ENCODE measurements at places on chromosomes 1 and 21. TPM values are rescaled to one million over a fixed set of nuclear protein-coding genes. Genes with fewer than 3 reads are reported as not detected.

Gene FALEC
- total RNA-seq, result not detected

Gene BTG3
- total RNA-seq, result 40.8 TPM

Gene CD1E
- not detected for total RNA-seq

Gene MGST3
- 33.3 TPM for total RNA-seq

DNA sequence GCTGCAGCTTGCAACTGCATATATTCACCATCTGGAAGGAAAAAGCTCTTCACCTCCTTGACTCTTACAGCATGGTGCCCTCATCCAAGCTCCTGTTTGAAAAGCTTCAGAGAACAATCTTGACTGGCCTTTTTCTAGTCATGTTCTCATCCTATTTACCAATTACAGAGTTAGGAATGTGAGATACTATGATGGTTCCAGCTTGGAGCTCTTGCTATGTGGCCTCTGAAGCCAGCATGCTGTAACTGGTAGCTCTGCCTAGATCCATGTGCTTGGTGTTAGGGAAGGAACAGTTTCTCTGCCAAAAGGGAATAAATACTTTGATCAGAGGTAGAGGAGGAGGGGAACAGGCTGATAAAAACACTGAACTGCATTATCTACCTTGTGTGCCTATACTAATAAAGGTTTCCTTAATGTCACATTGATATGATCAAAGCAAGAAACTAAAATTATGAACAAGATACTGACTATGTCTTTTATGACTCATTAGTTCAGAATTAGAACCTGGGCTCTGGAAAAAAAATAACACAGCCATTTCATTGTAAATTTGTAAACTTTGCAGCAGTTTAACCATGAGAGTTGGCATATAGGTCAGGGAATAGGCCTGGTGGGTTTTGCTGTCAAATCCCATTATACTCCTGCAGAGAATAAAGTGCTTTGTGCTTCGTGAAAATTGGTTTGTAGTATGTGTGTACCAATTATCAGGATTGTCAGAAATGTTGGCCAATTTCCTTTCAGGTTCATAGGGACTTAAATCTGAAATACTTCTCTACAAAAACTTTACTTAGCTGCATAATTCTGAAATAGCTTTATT is 92.7 kb downstream of the LEPR start:
- DNase-seq, result no peak

DNA sequence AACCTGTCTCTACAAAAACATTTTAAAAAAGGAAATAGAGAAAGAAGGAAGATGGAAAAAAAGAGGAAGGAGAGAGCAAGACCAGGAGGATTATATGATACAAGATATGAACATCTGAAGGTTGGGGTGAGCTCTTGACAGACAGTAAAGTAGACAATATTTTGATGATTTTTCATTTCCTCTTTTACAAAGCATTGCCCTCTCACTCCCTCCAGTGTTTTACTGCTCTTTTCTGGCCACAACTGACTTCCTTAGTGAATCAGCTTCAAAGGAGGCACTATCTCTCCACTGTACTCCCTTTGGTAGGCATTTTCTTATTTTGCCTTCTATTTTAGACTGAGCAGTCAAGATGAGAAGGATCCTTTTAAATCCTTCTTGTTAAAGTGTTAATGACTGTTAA is 296.7 kb downstream of the KCTD3 start:
- DNase-seq, result no peak

- DNase-seq, result no peak
These were observed 651.6 kb downstream of the NPHP4 start for GRCh38 chr1:5340560-5341130.

DNA sequence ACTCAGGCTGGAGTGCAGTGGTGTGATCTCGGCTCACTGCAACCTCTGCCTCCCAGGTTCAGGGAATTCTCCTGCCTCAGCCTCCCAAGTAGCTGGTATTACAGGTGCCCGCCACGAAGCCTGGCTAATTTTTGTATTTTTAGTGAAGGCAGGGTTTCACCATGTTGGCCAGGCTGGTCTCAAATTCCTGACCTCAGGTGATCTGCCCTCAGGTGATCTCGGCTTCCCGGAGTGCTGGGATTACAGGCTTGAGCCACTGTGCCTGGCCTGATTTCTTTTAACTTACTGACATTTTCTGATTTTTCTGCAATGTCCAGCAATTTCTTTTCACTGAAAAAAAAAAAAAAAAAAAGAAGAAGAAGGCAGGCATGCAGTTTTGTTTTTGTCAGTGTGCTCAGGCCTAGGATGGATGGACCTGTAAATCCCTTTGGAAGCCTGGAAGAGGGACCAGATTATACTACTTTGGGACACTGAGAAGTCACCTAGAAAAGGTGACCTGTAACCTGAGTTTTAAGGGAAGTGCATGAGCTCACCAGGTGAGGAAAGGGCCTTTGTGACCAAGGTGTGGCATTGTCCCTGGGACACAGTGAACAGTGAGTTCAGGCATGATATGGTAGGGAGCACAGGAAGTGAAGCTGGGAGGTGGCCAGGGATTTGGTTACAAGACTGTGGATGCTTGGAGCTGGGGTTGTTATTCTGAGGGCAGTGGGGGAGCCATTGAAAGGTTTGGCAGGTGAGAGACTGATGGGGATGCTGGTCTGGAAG is 2.7 kb upstream of the TMEM61 start:
- DNase-seq, result no peak

Data from activated naive CD8-positive, alpha-beta T cell treated with anti-CD3 and anti-CD28 coated beads for 36 hours (primary cell).